ENCODE measurements at places on chromosomes 11 and 22.

DNA sequence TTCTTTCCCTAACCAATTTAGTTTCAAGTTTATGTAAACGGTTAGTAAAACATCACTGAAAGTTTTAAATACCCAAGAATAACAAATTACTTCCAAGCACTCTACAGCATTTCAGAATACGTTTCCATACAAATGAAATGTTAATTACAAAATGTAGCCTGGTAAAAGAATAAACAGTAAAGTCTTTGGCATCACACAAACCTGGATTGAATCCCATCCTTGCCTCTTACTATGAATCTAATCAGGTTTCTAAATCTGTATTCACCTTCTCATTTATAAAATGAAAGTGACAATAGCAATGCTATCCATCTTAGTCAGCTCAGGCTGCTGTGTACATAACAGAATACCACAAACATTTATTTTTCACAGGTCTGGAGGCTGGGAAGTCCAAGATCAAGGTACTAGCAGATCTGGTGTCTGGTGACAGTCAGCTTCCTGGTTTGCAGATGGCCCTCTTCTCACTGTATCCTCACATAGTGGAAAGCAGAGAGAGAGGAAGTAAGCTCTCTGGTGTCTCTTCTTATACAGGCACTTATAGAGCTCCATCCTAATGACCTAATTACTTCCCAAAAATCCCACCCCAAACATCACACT lies 19.2 kb downstream of the FAM168A start:
- DNase-seq = no peak

DNA sequence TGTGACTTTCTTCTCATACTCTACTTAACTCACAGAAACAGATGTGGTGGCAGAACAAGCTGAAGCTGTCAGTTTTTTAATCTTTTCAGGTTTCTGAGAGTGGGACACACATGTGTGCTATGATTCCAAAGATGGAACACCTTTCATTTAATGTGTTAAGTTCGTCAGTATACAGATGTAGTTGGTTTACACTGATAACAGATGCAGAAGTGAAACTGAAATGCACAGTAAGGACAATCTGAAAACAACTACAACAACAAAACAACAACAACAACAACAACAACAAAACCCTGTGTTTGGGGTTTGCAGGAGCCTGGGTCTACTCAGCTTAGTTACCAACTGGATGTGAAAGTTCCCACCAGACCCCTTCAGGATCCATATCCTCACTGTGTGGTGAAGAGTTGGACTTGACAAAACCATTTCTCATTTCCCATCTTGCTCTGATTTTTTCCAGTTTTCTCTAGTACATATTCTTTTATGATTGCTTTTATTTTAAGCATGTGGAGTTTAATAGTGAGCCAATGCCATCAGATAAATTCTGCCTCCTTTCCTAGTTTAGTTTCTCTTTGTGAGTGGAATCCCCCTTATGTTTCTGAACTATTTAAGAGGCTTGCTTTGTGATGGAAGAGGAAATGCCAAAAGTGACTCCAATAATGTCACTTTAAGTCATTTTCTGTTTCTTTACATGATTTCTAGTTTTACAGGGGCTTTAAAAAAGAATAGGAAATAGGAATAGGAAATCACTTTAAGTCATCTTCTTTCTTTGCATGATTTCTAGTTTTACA lies 47.8 kb downstream of the ARHGAP42 start:
- no peak for DNase-seq

- no peak for DNase-seq
Observed at GRCh38 chr11:9803685-9804418, 140.0 kb downstream of the SWAP70 start.

- no peak for DNase-seq
Observed at GRCh38 chr11:113623114-113623513, 83.0 kb downstream of the TMPRSS5 start.

DNA sequence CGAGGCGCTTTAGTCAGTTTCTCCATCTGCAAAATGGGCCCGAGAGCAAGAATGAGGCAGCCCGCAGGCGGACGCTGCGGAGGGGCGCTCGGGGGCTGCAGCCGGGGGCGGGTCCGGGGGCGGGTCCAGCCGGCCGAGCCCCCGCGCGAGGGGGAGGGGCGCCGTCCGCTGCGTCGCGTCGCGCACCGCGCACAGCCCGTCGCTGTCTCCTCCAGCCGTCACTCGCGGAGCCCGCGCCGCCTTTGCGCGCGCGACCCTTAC lies 282 bp downstream of the PC start:
- no peak for DNase-seq

Data from retina (tissue), 1 donor.